Activated CD4-positive, alpha-beta T cell treated with anti-CD3 and anti-CD28 coated beads, Interleukin-2, amount 10 ng/mL, durations not matched to agents 24 days and 14 days (primary cell): ENCODE measurements at places on chromosomes 5 and 9.

GRCh38 chr5:61115968-61116367 lies 46.3 kb downstream of the SMIM15 start:
- DNase-seq: no peak

DNA sequence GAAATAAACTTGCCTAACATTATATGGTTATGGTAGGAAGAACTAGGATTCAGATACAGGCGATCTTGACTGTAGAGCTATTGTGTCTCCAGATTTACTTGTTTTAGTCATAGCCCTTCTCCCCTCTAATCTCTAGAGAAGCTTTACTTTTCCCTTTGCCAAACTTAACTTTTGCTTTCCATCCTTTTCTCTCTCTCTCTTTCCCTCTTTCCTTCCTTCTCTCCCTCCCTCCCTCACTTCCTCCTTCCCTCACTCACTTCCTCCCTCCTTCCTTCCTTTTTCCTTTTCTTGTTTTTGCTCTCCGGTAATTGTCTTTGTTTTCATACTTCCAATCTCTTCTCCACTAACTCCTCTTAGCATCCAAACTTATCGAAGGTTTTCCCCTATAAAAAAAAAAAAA lies 10.4 kb downstream of the UBE2D2 start:
- DNase-seq: no peak

DNA sequence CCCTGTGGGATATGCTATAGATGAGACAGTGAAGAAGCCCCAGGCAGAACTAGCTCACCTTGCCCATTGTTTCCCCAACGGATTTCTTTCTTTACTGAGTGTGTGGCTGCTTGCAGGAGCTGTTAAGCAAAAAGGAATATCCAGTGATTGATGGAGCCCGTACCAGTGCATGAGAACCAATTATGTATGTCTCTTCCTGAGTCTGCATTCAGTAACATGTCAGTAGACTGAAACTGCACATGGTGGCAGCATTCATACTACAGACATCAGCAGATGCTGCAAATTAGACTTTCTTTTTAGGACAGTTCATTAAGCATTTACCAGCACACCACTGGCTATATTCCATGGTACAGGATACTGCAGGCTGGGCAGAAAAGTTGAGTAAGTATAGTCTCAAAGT lies 90.3 kb upstream of the PLCXD3 start:
- DNase-seq: no peak

DNA sequence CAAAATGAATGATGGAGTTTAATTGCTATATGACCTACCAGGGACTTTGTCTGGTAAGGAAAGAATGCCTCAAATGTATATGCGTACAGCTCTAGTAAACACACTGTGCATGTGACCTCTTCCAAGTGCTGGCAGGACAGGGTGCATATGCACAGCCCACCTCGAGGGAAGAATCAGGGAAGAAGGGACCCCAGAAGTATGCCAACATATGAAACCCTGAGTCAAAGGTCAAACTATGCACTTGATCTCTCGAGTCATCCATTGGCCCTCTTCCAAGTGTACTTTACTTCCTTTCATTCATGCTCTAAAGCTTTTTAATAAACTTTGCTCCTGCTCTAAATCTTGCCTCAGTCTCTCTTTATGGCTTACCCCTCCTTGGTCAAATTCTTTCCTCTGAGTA lies 804.6 kb upstream of the COX7C start:
- DNase-seq: no peak

DNA sequence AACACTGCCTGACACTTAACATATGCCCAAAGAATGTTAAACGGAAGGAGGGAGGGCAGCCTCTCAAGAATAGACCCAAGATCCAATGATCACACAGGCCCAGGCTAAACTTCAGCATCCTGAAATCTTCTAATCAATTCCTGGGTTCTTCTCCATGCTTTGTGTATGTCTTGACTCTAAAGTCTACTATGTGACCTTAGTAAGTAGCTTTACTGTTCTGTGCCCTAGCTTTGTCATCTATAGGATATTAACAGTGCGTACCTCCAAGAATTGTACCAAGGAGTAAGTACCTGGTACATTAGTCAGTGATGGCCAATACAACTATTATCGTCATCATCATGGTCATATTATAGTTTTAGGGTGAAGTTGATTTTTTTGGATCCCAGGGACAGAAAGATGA lies 96.6 kb downstream of the SGCD start:
- no peak for DNase-seq

- DNase-seq: no peak
Observed at GRCh38 chr5:83931969-83932368, 211.3 kb upstream of the HAPLN1 start.
